ENCODE measurements at places on chromosomes 3 and 15. TPM values are rescaled to one million over a fixed set of nuclear protein-coding genes. Genes with fewer than 3 reads are reported as not detected.

DNA sequence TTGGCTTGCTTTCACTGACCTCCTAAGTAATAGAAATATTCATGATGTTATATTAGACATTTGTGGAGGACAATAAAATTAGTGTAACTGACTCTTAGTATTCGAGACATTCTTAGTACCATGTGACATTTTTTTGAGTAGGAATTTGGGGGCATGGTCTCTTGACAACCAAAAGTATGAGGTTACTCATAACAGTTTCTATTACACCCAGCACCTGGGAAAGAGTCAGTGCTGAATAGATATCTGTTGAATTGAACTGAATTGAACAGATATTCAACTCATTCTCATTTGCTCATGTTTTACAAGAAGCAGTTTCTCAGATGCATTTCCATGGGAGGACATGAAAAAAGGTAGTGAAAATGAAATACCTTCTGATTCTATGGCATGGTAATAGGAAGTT, 84.4 kb downstream of the CMSS1 start:
- no peak for DNase-seq

DNA sequence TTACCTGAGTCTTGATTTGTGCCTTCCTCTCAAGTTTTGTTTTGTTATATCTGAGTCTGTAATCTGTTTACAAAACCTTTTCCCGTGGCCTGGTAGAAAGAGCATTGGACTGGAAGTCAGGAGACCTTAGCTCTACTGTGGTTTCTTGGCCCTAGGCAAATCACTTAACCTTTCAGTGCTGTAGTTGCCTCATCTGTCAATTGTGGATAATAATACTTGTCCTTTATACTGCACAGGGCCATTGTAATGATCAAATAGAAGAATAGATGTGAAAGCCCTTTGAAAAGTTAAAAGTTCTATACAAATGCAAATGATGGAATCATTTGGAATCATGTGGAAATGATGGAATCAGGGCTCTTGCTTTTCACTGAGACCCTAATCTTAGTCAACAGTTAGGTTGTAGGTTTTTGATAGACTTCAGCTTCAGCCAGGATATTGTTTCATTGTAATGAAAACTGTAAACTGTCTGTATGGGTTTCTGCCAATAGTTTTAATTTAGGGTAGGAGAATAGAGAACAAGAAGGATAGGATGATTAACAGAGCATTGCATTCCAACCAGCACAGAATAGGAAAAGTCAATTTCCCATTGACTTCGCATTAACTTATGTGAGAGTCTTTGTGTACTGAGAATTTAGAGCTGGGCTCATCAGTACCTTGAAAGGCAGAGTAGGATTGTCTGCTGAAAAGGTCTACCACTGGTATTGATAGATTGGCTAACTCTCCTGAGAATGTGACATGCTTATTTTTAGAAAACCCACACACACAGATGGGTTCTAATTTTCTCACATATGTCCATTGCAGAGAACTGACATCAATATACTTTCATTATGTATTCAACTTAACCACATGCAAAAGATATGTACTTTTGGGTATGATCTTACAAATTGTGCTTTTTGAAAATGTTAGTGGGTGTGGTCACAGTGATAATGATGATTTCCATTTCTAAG, 21.8 kb downstream of the MAP2K5 start:
- DNase-seq = no peak

SPATA12 gene
- total RNA-seq = not detected

DNA sequence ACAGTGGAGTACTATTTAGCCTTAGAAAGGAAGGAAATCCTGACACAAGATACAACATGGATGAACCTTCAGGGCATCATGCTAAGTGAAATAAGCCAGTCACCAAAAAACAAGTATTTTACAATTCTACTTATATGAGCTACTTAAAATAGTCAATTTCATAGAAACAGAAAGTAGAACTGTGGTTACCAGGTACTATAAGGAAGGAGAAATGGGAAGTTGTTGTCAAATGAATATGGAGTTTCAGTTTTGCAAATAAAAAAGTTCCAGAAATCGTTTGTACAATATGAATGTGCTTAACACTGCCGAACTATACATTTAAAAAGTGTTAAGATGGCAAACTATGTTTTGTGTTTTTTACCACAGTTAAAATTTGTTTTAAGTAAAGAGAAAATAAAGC, 26.8 kb downstream of the TRANK1 start:
- DNase-seq = no peak

All from right lobe of liver (tissue), 6 donors.